ENCODE measurements at places on chromosomes 7 and 10. TPM values are rescaled to one million over a fixed set of nuclear protein-coding genes. Genes with fewer than 3 reads are reported as not detected.

The SFTPA2 gene
- total RNA-seq, result 9,072 TPM

- DNase-seq, result no peak
Observed at GRCh38 chr7:124411796-124412195, 353.8 kb downstream of the GPR37 start.

DNA sequence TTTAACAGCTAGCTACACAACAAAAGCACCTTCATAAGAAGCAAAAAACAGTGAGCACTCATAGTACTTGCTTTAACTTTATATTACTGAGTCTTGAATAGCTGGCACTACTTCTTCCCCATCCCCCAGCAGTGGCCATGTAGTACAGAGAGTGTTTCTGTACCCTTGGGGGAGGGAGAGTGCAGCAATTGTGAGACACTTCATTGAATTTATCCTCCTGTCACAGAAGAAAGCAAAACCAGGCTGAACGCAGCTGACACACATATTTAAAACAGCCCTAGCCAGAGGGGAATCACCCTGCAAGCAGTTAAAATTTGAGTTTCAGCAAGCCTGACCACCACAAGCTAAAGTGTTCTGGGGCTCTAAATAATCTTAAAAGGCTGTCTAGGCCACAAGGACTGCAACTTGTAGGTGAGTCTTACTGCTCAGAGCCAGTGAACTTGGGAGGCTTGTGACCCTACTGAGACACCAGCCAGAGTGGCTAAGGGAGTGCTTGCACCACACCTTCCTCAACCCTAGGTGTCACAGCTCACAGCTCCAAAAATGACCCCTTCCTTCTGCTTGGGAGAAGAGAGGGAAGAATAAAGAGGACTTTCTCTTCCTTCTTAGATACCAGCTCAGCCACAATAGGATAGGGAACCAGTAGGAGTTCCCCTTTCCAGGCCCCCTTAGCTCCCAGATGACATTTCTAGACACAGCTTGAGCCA is 97.7 kb upstream of the MEOX2 start:
- DNase-seq, result no peak

DNA sequence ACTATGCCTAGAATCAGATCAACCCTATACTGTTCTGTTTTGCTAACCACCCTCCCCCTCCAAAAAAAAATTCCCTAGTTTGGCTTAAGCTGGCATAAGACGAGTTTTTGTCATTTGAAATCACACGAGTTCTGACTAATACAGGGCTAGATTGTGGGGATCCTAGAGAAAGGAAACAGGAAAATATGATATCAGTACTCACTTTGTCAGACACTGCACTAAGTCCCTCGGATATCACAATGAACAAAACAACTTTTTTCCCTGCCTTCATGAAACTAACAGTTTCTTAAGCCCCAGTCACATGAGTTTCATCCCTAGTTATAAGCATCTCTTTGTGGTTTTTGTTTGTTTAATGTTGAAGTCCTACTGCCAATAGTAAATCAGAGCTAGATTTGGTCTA is 118.5 kb downstream of the ITGB8 start:
- no peak for DNase-seq
